ENCODE measurements at places on chromosomes 3 and 15. TPM values are rescaled to one million over a fixed set of nuclear protein-coding genes. Genes with fewer than 3 reads are reported as not detected.

The GPR87 gene
- not detected for total RNA-seq

- DNase-seq = no peak
These were observed 346.8 kb upstream of the ZNF717 start for GRCh38 chr3:76132154-76132470.

The PRR23E gene
- not detected for total RNA-seq

DNA sequence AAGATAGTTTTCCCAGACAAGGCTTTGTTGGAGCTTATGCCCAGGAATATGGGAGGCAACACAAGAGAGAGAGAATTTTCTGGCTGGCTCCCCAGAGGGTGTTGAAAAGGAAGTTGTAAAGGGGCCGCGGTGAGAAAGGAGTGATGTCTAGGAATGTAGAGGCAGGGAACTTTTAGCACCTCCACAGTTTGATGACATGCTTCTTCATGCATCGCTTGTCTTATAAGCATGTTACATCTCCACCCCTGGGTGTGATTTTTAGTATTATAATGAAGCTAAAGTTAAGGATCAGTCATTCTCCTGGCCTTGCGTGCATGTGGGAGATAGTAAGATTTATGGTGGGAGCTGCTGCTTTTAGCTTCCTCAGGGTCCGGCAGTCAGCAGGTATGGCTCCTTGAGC is 32.8 kb upstream of the TF start:
- no peak for DNase-seq

DNA sequence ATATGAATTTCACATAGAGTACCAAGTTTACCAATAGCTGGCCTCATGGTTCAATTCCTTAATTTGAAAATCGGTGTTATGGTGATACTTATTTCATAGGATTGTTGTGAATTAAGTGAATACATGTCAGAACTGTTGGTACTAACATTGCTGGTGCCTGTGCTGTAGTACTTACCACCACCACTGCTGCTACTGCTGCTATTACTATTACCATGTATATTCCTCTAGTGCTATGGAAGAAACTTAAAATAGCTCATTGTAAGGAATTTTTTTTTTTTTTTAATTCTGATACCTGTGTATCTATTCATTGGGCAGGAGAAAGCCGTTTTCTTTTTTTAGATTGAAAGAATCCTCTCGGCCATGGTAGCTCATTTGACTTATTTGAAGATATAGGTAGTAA is 3.6 kb downstream of the FYTTD1 start:
- no peak for DNase-seq

GRCh38 chr3:114449271-114450007 is 155.6 kb downstream of the TIGIT start:
- DNase-seq = no peak

DNA sequence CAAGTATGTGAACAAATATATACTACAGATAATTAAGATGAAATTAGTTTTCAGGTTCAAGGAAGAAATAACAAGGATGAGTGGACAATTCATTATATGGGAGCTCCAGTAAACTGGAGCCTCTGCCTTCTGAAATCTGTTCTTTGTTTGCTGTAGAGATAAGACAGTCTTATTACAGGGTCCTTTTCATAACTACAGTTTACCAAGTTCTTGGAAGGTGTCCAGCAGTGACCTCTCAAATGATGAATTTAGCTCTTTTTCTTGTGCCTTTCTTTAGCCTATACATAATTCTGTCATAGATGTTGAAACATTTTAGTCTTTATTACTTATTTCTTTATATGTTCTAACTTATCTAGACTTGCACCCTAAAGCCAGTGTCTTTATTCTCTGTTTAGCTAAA is 89.7 kb upstream of the GBE1 start:
- no peak for DNase-seq

DNA sequence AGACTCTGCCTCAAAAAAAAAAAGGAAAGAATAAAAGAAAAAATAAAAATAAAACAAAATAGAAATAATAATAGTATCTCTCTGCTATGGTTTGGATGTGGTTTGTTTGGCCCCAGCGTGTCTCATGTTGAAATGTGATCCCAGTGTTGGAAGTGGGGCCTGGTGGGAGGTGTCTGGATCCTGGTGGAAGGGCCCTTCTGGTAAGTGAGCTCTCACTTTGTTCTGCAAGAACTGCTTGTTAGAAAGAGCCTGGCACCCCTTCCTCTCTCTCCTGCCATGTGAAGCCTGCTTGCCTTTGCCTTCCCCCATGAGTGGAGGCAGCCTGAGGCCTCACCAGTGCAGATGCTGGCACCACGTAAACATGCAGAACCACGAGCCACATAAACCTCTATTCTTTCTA is 26.3 kb downstream of the TMEM44 start:
- DNase-seq = no peak

The GOLGA6L6 gene
- not detected for total RNA-seq

The SAXO2 gene
- total RNA-seq = 1.9 TPM

Data from aorta (tissue), 5 donors.